Hippocampal formation (tissue), 2 donors: ENCODE measurements at places on chromosomes 5 and 9.

- no peak for DNase-seq
These were observed 218.7 kb downstream of the ARRDC3 start for GRCh38 chr5:91164424-91164823.

DNA sequence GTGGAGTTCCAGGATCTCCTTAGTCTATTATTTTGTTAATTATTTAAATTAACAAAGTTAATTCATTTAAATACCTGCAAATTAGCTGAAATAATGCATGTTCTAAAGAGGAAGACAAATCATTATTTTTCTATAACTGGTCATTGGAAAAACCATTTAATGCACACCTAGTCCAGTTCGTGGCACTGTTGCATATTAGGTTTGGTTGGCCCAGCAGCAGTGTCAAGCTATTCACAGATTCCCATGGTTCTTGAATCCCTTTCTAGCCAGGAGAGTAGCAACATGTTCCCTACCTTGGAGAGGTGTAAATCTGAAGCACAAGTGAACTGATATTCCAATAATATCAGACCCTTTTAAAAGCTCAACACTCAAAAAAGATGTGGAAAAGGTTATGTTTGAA is 155.2 kb downstream of the TMEM161B start:
- no peak for DNase-seq

DNA sequence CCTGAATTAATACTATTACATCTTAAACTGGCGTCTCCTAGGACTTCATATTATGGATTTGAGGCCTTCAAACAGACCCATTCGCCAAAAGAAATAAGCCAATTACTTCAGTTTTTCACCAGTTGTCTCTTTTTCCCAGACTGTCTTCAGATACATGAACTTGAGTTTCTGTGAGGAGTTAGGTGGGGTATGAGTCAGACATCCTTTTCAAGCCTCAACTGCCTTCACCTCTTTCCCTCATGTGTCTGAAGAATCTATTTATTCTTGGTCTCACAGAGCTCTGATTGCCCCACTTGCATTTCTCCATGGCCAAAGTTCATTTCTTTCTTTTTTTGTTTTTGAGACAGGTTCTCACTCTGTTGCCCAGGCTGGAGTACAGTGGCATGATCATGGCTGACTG is 12.5 kb downstream of the WNT8A start:
- DNase-seq = no peak

GRCh38 chr5:21164425-21164824 is 1176.4 kb upstream of the CDH18 start:
- no peak for DNase-seq

DNA sequence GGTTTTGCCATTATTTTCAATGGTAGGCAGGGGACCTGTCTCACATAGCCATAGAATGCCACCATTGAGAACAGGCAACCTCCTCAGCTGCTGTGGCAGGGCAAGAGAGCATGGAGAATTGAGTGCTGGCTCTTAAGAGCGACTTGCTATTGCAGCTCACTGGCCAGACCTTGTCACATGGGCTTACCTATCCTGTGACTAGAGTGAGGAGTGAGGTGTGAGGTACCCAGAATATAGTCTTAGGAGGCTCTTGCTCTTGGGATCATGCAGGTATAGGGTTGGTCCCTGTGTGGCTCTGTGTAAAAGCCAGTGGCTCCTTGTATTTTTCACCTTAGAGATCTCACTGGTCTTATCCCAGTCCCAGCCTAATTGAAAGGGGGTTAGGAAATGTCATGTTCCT is 39.8 kb upstream of the NR3C1 start:
- no peak for DNase-seq

DNA sequence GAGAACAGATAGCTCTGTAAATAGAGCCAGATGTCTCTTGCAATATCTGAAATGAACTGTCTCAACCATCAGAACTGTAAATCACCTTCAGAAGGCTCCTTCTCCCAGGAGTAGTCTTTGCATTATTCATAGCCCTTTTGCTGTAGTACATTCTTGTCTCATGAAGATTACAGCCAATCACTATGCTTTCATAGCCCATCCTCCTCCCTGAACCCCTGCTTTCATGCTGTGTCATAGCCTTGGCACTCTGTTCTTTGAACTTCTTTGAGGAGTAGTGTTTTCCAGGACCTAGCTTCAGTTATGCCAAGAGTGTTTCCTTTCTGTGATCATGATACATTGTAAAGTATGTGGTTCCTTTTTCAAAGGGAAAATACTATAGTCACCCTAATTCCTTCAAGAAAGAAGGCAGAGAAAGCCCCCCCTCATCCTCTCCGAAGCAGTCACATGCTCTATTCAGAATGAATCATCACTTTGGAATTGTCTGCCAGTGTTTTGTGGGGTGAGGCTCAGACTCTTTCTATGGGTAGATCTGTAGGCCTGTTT is 61.1 kb downstream of the GRIA1 start:
- DNase-seq = no peak

- no peak for DNase-seq
These were observed 35.3 kb upstream of the MACIR start for GRCh38 chr5:103223031-103223955.

- DNase-seq = no peak
These were observed 20.6 kb downstream of the CCNH start for GRCh38 chr5:87392170-87392569.

DNA sequence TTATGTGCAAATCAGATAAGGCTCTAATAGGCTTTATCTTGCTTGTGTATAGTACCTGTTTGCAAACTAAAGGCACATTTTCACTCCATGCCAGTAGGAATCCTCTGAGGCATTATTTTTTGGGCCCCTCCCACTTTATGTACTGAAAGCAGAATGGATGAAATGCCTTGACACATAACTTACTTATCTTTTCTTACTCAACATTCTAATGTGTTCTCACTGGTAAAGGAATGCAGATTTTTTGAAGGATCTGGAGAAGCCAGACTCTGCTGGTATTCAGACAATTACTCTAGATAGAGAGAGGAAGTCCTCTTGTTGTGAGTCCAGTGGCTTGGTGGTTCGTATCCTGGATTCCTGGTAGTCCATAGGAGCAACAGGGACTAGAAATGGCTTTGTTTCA is 336.7 kb downstream of the CCDC171 start:
- no peak for DNase-seq

DNA sequence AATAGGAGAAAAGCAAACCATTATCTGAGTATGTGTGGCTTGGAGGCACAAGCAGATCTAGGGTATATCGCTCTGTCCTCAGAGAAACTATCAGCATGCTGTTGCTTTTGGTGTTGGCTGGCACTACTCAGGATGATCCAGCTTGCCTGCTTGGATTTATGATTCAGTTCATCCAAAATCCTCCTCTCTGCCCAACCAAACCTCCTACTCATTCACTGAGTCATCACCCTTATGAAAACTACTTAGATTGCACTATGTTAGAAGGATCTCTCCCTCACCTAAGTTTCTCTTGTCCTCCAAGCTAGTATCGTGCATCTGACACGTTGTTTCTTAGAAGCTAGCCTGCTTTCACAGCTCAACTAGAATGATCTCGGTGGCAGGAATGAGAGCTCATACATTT is 14.2 kb upstream of the ZBED3 start:
- peak; percentile 46 for DNase-seq
